ENCODE measurements at places on chromosomes 7 and 10.

DNA sequence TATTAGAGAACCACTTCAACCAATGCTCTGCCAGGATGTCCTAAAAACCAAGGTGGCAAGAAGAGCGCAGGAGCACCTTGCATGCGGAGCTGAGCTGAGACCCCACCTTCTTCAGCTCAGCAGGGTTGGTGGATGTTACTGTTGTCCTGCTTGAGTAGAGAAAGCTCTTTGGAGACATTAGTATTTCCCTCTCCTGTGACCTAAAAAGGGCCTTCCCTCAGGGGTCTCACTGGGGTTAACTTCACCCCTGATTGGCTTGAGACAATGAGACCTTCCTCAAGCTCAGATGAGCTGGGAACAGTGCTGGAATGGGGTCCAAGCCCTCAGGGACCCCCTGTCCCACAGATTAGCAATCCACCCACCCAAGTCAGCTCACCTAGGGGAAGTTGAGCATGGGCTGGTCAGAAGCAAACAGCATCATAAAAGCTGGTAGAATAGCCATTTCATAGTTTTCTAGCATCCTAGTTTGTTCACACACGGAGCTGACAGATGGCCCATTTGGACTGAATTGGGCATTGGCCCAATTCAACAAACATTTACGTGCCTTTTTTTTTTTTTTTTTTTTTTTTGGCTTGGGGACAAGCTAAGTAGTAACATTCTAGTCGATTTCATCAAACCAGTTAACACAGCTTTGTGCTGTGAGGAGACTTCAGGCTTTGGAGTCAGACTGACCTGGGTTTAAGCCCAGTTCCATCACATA lies 100.6 kb upstream of the HABP2 start:
- DNase-seq, result no peak

DNA sequence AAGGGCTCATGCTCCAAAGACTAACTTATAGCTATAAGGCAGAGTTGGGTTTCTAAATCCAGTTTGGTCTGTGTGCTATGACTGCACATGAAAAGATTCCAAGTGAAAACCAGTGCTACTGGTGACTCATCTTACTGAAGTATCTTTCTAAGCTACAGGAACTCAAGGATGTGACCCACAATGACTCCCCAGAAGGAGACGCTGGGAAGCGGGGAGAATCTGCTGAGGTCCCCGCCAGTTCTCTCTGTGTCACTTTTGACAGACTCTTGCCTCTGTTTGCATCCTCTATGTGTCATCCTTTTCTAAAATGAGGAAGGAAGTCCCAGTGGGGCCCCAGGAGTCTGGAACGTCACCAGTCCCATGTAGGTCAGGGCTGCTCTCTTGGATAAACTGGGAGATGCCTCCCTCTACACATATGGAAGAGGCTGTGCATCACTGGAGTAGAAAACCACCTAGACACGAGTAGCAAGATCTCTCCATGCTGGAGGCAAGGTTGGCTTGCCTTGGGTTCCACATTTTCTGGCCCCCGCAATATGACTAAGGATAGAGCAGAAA lies 28.8 kb upstream of the GPR26 start:
- no peak for DNase-seq

DNA sequence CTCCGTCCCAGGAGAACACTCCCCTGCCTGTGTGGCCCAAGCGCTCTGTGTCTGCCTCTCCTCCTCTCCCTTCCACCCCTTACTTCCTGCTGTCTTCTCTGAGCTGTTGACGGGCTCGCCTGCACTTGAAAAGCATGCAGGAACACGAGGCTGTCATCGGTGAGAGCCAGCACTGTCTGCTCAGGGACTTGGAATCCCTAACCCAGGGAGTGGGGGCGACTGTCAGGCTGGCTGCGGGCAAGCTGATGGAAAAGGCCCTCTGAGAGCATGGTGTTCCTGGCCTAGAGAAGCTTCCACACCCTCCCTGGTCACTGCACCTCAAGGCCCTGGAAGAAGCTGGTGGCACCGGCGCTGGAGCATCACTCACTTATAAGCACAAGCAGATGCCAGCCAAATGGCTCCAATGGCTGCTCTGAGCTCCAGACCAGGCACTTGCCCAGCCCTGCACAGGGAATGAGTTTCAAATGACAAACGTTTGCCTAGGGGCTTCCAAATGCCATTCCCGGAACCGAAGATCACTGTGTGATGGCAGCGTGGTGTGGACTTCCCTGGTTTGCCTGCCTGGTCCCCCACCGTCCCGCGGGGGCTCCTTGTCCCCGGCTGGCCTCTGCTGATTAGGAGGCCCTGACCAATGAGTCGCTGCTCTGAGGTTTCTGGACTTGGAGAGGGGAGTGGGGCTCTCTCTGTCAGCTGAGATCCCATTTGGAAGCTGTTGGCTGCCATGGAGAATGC lies 56.7 kb upstream of the EBF3 start:
- DNase-seq, result no peak

DNA sequence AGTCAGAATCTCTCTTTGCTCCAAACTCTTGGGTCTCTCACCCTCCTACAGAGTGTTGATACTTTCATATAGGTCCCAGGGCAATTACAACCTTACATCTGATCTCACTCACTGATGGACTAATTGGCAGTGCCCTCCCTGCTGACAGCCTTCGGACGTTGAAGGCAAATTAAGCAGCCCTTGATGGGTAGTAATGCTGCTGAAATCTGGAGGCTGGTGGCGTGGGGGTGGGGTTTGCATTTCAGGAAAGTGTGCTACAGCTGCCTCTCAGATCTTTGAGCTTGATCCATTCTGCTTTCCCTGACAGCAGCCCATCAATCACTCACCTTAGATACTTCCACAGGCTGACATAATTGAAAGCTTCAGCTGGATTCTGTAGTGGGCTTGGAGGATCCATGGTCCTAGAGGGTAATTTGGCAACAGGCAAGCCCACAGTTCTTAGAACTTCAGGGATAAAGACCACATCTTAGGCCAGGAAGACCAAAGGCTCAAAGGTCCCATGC lies 349.1 kb upstream of the PODXL start:
- DNase-seq, result no peak

DNA sequence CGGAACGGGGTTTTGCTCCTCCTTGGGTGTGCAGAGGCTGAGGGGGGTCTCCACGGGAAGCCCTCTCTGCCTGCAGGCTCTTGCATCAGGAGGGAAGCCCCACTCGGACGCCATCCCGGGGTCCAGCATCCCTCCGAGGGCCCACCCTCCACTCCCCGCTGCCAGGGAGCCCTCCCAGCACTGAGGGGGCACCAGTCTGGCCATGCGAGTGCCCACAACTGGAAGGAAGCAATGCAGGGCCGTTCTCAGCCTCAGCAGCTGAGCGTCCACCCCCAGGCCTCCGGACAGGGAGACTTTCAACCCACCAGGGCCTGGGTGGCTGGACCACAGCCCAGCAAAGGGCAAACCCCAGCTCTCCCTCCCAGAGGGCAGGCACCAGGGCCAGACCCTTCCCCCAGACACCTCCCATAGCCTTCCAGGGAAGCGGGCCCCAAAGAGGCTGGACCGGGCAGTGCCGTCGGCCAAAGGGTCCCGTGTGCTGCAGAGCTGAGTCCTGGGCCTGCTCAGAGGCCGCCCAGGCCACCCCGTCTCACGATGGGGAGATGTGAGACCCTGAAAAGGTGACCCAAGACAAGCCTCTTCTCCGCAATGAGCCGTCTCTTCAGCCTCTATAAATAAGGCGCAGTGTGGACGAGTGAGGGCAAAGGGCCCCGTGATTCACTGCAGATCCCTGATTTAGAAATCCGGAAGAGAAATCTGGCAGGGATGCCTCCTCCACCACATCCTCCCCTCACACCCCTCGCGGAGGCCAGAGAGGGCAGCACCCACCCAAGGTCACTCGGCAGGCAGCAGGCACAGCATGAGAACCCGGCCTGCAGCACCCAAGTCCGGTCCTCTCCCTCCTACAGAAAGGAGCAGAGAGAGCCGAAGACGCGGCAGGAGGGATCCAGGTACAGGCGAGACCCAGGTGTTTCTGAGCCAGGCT lies 81.9 kb upstream of the DNAAF5 start:
- no peak for DNase-seq
